ENCODE measurements at places on chromosomes 1 and 21.
A peak's percentile ranks its signal among the peaks of the same experiment; 100 is the strongest.

DNA sequence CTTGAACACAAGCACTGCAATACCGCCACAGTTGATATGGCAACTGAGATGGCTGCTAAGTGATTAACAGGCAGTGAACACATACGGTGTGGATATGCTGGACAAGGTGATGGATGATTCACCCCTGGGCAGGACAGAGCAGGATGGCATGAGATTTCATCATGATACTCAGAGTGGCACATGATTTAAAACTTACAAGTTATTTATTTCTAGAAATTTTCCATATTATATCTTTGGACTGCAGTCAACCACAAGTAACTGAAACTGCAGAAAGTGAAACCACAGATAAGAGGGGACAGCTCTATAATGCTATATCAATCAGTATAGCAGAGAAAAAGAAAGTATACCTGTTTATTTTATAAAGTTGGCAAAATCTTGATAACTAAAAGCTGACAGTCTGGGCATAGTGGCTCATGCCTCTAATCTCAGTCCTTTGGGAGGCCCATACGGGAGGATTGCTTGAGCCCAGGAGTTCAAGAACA lies 47.9 kb downstream of the PHACTR4 start:
- no peaks in the 10 kb centered on the region for H3K4me1 ChIP-seq
- H3K4me3 ChIP-seq, result no peak overlapping the region
- H3K27ac ChIP-seq, result no peak overlapping the region
- peaks cover 8% of the 10 kb centered on the region for H3K36me3 ChIP-seq
- no peak for DNase-seq

DNA sequence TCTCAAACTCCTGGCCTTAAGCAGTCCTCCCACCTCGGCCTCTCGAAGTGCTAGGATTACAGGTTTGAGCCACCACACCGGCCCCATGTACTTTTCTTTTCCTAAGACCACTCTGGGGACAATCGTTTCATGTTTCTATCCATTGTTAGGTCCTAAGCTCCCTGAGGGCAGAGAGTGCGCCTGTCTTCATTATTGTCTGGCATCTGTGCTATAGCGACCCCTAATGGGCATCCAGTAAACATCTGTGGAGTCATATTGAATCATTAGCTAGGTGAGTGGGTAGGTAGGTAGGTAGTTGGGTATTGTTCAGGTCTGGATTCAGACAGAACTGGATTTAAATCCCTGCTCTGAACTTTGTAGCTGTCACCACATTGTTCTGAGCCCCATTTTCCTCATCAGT lies 66.1 kb downstream of the TMEM53 start:
- H3K4me3 ChIP-seq, result no peak overlapping the region
- H3K36me3 ChIP-seq, result no peaks in the 10 kb centered on the region
- no peaks in the 10 kb centered on the region for H3K27me3 ChIP-seq
- no peak overlapping the region for H3K27ac ChIP-seq
- peaks cover 26% of the 10 kb centered on the region for H3K4me1 ChIP-seq

GRCh38 chr21:37700641-37701202 lies 215.5 kb downstream of the KCNJ6 start:
- no peaks in the 10 kb centered on the region for H3K36me3 ChIP-seq
- H3K4me3 ChIP-seq, result no peak overlapping the region
- H3K27me3 ChIP-seq, result no peaks in the 10 kb centered on the region
- H3K4me1 ChIP-seq, result no peaks in the 10 kb centered on the region

GRCh38 chr1:230896779-230897178 lies 28.5 kb upstream of the C1orf198 start:
- H3K4me1 ChIP-seq, result peaks cover 8% of the 10 kb centered on the region
- no peaks in the 10 kb centered on the region for H3K27me3 ChIP-seq
- no peak overlapping the region for H3K27ac ChIP-seq
- no peak overlapping the region for H3K4me3 ChIP-seq

GRCh38 chr1:76074321-76075187 lies at the start of gene ST6GALNAC3:
TSS of gene ST6GALNAC3 (plus strand) at chr1:76074746.
- H3K27ac ChIP-seq, result peak within 1 kb of the TSS; percentile 49
- peak within 1 kb of the TSS; percentile 81 for H3K4me3 ChIP-seq
- H3K4me1 ChIP-seq, result peaks cover 5% of the 10 kb centered on the region
- peak; percentile 80 for DNase-seq
- no peaks in the 10 kb centered on the region for H3K27me3 ChIP-seq

- no peak overlapping the region for H3K4me3 ChIP-seq
- peaks cover 6% of the 10 kb centered on the region for H3K4me1 ChIP-seq
- peak; percentile 56 for DNase-seq
- H3K27ac ChIP-seq, result peak overlapping the region; percentile 16
- no peaks in the 10 kb centered on the region for H3K27me3 ChIP-seq
- 0 out of 2 replicates have a peak, but pooled peaks cover 7% of the 10 kb centered on the region for H3K36me3 ChIP-seq
These were observed 37.2 kb upstream of the AGO1 start for GRCh38 chr1:35845766-35846165.

GRCh38 chr1:93720956-93721626 lies 39.5 kb upstream of the BCAR3 start:
- no peaks in the 10 kb centered on the region for H3K27me3 ChIP-seq
- H3K36me3 ChIP-seq, result no peaks in the 10 kb centered on the region
- H3K4me1 ChIP-seq, result peaks cover 37% of the 10 kb centered on the region
- DNase-seq, result no peak
- no peak overlapping the region for H3K27ac ChIP-seq

GRCh38 chr1:24735509-24736375 lies 9.5 kb upstream of the CLIC4 start:
- H3K27me3 ChIP-seq, result no peaks in the 10 kb centered on the region
- no peak overlapping the region for H3K4me3 ChIP-seq
- H3K27ac ChIP-seq, result no peak overlapping the region

DNA sequence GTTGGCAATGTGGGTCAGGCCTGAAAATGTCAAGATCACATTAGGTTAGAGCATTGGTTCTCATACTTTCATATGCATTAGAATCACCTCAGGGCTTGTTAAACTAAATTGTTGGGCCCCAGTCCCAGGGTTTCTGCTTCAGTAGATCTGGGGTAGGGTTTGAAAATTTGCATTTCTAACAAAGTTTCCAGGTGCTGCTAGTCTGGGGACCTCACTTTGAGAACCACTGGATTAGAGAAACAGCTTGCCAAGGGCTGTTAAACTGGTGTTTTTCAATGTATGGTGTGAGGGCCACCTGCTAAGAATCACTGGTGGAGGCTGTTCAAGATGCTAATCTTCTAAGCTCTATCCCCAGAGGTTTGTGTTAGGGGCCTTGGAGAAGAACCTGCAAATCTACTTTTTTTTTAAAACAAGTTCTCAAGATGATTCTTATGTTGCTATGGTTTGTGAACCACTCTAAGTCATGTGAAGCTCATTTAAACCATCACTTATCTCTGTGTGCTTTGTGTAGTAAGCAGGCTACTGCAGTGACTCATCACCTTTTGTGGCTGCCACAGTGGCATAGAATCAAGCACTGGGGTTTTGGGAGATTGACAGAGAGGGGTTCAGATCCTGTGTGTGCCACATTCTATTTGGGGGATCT lies 152.2 kb downstream of the S1PR1 start:
- no peak overlapping the region for H3K27ac ChIP-seq
- H3K36me3 ChIP-seq, result no peaks in the 10 kb centered on the region
- H3K4me1 ChIP-seq, result no peaks in the 10 kb centered on the region
- H3K4me3 ChIP-seq, result no peak overlapping the region
- H3K27me3 ChIP-seq, result peaks cover 5% of the 10 kb centered on the region

- no peak overlapping the region for H3K4me3 ChIP-seq
- DNase-seq, result no peak
- no peaks in the 10 kb centered on the region for H3K36me3 ChIP-seq
- peak overlapping the region; percentile 48 for H3K27ac ChIP-seq
These were observed 65.7 kb upstream of the NEK2 start for GRCh38 chr1:211741116-211741515.

DNA sequence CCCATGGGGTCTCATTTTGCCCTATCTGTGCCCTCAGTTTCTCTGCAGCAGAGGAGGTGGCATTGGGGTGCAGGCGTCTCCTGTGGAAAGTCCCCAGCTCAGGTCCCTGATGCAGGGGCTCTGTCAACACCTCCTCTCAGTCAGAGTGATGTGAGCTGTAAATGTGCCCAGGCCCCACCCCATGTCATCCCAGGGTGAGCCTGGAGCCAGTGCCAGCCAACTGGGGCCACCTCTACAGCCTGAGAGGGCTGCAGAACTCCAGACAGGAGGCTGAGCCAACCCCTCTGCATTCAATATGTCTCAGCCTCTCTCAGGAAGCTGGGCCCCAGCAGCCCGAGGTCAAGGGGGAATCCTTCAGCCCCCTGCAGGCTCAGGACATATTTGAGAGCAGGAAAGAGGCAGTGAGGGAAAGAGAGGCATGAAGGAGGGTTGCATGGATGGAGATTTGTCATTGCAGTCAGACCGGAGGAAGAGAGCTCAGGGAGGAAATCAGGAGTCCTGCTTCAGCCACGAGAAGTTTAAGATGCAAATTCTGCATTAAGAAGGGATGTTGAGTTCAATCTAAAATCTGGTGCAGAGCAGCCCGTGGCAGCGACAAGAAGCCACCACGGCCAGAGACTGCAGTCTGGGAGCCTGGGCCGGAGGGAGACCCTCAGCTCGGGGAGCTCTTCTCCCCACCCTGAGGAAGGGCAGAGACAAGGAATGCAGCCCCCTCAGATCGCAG lies 288.2 kb upstream of the VAMP3 start:
- H3K27ac ChIP-seq, result no peak overlapping the region
- no peak for DNase-seq
- no peaks in the 10 kb centered on the region for H3K36me3 ChIP-seq

DNA sequence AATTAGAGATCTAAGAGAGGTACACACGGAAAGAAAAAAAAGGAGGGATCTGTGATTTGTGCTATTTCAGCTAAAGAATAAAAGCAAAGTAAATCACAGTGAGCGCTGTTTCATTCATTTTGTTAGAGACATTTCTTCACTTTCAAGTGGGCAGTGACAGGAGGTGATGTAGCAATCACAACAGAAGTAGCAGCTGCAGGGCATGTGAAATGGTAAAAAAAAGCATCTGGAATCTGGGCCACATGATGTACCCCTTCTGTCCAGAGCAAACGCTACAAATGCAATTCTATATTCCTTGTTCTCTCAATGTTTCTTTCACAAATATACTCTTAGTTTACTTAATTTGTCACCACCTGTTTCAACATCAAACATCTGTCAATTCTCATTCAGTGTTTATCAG lies 786.5 kb downstream of the LRRIQ3 start:
- H3K36me3 ChIP-seq, result no peaks in the 10 kb centered on the region
- no peak overlapping the region for H3K27ac ChIP-seq
- H3K4me1 ChIP-seq, result no peaks in the 10 kb centered on the region

DNA sequence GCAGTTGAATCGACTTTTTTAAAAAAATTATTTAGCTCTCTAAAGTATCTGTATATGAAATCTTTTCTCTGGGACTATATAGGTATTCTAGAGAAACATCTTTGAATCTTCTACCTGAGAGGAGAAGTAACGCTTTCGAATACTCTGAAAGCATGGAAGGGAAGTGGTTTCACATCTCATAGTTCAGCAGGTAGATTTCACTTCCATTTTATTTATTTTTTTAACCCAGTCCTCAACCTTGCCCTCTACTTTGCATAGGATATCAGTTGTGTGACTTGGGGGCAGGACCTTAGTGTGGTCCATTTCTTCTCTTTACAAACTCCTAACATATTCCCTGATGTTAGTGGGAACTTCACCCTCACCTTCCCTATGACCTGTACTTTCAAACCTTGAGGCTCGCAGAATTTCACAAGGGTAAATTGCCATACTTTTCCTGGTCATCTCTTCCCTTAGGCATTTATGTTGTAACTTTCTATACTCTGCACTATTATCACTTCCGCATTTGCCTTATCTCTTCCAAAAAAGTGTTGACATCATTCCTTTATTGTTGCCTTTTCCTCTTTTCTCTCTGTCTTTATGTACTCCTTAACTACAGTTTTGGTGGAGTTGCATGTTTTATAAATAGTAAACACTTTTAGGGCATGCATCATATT lies 1208.5 kb upstream of the ADGRL4 start:
- no peak for DNase-seq
- H3K27ac ChIP-seq, result no peak overlapping the region
- no peaks in the 10 kb centered on the region for H3K36me3 ChIP-seq
- no peaks in the 10 kb centered on the region for H3K27me3 ChIP-seq
- H3K4me1 ChIP-seq, result peaks cover 4% of the 10 kb centered on the region

GRCh38 chr1:1543706-1544099 lies 3.3 kb upstream of the TMEM240 start:
- no peak for DNase-seq
- peaks cover 53% of the 10 kb centered on the region for H3K36me3 ChIP-seq
- no peaks in the 10 kb centered on the region for H3K4me1 ChIP-seq
- no peak overlapping the region for H3K4me3 ChIP-seq
- H3K27me3 ChIP-seq, result no peaks in the 10 kb centered on the region
- H3K27ac ChIP-seq, result no peak overlapping the region

- no peak overlapping the region for H3K4me3 ChIP-seq
- peaks cover 21% of the 10 kb centered on the region for H3K27me3 ChIP-seq
- no peak for DNase-seq
- H3K27ac ChIP-seq, result no peak overlapping the region
- H3K4me1 ChIP-seq, result no peaks in the 10 kb centered on the region
These were observed 81.6 kb upstream of the DISP3 start for GRCh38 chr1:11397151-11397901.

- H3K36me3 ChIP-seq, result peaks cover 4% of the 10 kb centered on the region
- H3K4me1 ChIP-seq, result peaks cover 46% of the 10 kb centered on the region
- no peak for DNase-seq
These were observed 62.8 kb downstream of the NRIP1 start for GRCh38 chr21:15001857-15002606.

DNA sequence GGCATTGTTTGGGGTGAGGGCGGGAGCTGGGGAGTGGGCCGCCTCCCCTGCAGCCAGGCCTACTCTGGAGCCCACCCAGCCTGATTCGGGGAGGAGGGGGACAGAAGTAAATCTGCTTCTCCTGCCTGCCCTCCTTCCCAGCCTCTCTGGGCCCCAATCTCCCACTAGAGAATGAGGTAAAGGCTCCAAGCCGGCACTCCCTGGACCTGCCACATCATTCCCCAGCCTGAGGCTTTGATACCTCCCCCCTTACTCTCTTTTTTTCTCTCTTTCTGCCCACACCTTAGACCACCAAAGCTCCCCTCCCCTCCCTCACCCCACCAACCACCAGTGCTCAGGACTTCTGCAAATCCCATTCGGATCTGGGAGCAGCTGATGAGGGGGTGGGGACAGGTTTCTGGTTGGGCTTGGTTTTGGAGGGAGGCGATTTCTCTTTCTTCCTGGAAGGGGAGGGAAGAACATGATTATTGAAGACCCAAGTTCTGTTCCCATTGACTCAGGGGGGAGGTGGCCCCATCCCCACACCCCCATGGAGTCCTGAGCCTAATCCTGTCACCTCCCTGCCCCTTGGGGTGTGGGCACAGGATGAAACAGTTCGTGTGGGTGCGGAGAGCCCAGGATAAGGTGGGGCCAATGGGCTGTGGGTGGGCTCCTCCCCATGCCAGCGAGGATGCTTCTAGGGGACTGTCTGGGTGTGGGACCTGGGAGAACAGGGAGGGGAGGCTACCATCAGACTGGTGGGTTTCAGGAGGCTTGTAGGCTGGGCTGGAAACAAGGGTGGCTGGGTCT lies 1.3 kb downstream of the MAP7D1 start:
- H3K27me3 ChIP-seq, result no peaks in the 10 kb centered on the region
- H3K27ac ChIP-seq, result peak overlapping the region; percentile 99
- H3K4me3 ChIP-seq, result peak overlapping the region; percentile 99
- H3K4me1 ChIP-seq, result peaks cover 20% of the 10 kb centered on the region
- DNase-seq, result peak; percentile 57

- no peak for DNase-seq
- no peaks in the 10 kb centered on the region for H3K4me1 ChIP-seq
- H3K36me3 ChIP-seq, result no peaks in the 10 kb centered on the region
- H3K4me3 ChIP-seq, result no peak overlapping the region
- no peak overlapping the region for H3K27ac ChIP-seq
These were observed 26.3 kb downstream of the SYDE2 start for GRCh38 chr1:85174503-85174902.
